ENCODE measurements at places on chromosomes 12 and 14.

DNA sequence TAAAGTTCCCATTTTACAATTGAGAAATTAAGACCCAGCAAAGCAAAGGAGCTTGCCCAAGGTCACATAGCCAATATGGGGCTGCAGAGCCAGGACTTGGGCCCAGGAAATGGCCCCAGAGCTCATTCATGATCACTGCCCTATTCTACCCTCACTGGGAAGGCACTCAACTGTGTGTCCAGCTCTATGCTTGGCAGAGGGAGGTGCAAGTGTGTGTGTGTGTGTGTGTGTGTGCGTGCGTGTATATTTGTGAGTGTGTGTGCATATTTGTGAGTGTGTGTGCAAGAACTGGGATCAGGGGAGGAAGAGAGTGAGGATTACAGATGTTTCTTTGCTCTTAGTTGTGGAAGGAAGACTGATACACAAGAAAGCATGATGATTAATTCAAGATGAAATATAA, 151.2 kb upstream of the CRY1 start:
- no peak for DNase-seq

GRCh38 chr14:49896966-49897365, 4.1 kb downstream of the ARF6 start:
- DNase-seq: no peak

- DNase-seq: no peak
These were observed 15.2 kb downstream of the MED6 start for GRCh38 chr14:70585231-70585630.

- DNase-seq: no peak
These were observed 421 bp downstream of the SUOX start for GRCh38 chr12:55997535-55997859.

DNA sequence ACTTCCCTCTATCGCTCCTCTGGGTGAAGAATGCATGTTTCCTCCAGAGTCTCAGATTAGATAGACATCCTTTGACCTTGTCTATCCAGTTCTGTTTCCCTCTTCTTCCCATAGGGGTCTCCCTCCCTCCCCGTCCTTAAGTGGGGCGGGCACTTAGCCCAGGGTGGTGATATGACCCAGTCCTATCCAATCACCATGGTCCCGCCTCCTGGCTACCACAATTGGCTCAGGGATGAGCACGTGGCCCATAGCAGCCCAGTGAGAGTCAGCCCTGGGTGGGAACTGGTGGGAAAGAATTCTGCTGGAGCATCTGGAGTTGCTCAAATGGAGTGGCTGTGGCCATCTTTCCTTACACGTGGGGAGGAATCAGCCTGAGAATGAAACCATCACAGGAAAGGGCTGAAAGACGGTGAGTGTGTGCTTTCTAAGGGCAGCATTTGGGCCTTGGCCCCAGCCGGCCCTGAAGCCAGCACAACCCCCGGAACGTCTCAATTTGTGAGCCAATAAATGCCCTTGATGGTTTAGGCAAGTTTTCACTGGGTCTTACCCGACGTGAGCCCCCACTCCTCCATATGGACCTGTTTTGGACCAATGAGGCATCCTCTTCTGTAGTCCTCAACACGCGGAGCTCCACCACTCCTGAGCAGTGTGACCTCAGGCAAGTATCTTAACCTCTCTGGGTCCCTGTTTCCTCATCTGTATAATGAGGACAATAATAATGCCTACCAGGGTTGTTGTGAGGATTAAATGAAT, 14.4 kb upstream of the MLXIP start:
- peak; percentile 100 for DNase-seq
